ENCODE measurements at places on chromosomes 4 and X.
A peak's percentile ranks its signal among the peaks of the same experiment; 100 is the strongest.

DNA sequence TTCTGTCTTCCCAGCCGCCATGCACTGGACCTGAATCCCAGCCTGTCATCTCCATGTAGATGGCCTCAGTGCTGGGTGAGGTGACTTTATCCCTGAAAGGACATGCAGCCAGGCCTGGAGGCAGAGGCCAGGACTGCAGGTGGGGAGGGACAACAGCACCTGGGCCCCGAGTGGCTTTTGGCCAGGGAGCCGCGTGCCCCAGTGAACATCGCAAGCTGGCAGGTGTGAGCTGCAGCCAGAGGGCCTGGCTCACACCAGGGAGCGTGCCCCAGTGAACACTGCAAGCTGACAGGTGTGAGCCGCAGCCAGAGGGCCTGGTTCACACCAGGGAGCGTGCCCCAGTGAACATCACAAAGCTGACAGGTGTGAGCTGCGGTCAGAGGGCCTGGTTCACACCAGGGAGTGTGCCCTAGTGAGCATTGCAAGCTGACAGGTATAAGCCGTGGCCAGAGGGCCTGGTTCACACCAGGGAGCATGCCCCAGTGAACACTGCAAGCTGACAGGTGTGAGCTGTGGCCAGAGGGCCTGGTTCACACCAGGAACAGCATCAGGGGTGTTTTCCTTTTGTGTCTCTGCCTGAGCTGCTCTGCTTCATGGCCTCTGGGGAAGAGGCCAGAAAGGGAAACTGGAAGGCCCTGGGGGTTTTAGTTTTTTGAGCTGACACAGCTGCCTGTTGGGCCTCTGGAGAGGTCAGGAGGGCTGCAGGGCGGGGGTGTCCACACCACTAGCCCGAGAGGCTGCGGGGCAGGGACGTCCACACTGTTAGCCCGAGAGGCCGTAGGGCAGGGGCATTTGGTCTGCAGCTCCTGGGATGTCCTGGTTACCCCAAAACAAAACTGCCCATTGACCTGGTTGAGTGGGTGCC lies 22.7 kb upstream of the PSAPL1 start:
- DNase-seq, result no peak

- no peak for DNase-seq
Measured at GRCh38 chr4:89364541-89364940, 56.9 kb upstream of the GPRIN3 start.

GRCh38 chr4:55345054-55345453 lies 988 bp upstream of the SRD5A3 start:
- DNase-seq, result no peak

- no peak for DNase-seq
Measured at GRCh38 chr4:99483636-99484035, 27.2 kb upstream of the C4orf17 start.

DNA sequence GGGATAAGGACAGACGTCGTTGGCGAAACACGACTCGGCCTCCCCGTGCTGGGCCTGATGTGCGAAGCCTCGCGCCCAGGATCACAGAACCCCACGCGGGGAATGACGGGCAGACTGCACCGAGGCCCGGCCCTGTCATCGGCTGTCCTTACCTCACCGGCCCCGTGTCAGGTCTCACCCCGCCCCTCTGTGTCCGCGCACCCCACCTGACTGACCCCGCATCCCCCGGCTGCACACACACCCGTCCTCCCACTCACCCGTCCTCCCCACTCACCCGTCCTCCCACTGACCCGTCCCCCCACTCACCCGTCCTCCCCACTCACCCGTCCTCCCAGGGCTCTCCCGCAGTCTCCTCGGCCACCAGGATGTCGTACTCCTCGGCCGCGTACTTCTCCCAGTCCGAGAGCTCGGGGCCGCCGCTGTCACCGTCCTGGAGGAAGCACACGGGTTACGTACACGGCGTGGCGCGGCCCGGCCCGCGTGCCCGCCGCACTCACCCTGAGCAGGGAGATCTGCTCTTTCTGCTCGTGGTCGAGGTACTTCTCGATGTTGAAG lies 19.8 kb upstream of the GTPBP6 start:
- no peak for DNase-seq

GRCh38 chr4:111678479-111678878 lies 466.8 kb upstream of the FAM241A start:
- peak; percentile 10 for DNase-seq

GRCh38 chrX:137547291-137547690 lies 18.6 kb upstream of the ZIC3 start:
- DNase-seq, result no peak

- DNase-seq, result no peak
Measured at GRCh38 chrX:41723826-41724225, at the start of gene GPR82. Gene GPR82 (plus strand): TSS chrX:41724181. CDS start chrX:41727027, 2,846 bp downstream.

DNA sequence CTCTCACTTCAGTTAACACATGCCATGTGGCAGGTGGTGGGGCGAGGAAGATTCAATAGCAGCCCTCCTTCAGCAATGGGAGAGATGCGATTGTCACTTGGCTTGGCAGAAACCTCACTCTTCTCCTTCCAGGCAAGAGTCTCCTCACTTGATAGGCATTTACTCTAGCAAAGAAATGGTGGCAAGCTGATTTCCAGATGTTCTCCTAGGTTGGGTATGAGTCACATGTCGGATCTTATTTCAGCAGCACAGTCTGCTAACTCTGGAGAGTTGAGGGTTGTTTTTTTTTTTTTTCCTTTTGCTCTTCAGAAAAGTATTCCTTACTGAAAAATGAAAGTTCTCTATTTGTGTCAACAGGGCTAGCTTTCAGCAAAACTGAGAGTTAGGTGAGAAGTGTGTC lies 119.5 kb upstream of the CHRDL1 start:
- DNase-seq, result peak; percentile 37

GRCh38 chr4:123346951-123347350 lies 49.6 kb upstream of the SPRY1 start:
- DNase-seq, result no peak

GRCh38 chrX:24842486-24842885 lies 148.8 kb downstream of the POLA1 start:
- no peak for DNase-seq

- no peak for DNase-seq
Measured at GRCh38 chr4:188624370-188624769, 485.1 kb downstream of the TRIML1 start.

DNA sequence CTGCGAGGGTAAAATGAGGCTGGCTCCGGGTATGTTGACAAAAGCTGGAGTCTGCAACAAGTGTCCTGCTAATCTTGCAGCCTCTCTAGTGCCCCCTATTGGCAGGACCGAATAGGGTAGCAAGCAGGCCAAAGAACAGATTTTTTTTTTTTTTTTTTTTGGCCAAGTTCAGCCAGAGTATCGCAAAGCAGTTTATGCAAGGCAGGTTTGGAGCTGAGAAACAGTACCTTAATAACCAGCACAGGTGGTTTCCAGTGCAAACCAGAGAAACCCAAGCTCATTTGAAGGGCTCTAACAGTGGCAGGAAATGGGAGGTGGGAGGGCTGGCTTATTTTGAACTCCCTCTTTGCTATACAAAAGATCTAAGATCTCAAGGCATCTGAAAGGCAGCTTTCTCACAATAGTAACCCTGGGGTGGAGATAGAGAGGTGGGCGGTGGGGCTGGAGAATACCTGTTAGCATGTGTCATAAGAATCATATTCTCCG lies 38.2 kb upstream of the OCIAD2 start:
- DNase-seq, result no peak

GRCh38 chr4:55568905-55569504 lies 22.3 kb upstream of the CLOCK start:
- DNase-seq, result no peak

GRCh38 chr4:107444-108429 lies 16.6 kb upstream of the ZNF718 start:
- DNase-seq, result no peak

- peak; percentile 66 for DNase-seq
Measured at GRCh38 chr4:72312032-72312650, 256.9 kb downstream of the ADAMTS3 start.

DNA sequence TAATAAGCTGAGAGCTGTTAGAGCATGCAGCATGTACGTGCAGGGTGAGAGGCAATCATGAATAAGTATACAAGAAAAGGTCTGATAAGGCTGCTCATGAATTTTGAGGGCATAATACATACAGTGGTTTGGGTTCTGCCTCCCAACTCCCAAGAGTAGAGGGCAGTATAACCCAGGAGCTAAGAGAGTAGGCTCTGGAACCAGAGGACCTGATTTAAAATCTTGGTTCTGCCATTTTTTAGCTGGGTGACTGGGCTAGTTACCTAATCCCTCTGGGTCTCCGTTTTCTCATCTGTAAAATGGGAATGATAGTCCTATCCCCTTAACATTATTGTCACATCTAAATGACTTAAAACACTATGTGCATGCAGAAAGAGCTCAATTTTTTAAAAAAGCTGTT lies 85.3 kb downstream of the LNX1 start:
- DNase-seq, result no peak

- no peak for DNase-seq
Measured at GRCh38 chr4:1093391-1094335, 19.7 kb downstream of the RNF212 start.

- no peak for DNase-seq
Measured at GRCh38 chrX:88135735-88136134, 611.3 kb upstream of the CPXCR1 start.

GRCh38 chrX:19625612-19626011 lies 110.3 kb upstream of the MAP3K15 start:
- no peak for DNase-seq

GRCh38 chr4:159229164-159229563 lies 126.3 kb downstream of the RAPGEF2 start:
- peak; percentile 64 for DNase-seq

DNA sequence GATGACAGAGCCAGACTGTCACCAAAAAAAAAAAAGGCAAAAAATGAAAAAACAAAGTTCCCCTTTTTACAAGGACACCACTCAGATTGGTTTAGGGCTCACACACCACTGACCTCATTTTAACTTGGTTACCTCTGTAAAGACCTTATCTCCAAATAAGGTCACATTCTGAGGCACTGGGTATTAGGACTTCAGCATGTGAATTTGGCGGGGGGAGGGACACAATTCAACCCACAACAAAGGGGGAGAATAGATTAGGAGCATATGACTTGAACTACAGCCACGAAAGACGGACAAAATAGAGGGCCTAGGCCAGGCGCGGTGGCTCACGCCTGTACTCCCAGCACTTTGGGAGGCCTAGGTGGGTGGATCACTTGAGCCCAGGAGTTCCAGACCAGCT lies 31.0 kb upstream of the ARAF start:
- no peak for DNase-seq

DNA sequence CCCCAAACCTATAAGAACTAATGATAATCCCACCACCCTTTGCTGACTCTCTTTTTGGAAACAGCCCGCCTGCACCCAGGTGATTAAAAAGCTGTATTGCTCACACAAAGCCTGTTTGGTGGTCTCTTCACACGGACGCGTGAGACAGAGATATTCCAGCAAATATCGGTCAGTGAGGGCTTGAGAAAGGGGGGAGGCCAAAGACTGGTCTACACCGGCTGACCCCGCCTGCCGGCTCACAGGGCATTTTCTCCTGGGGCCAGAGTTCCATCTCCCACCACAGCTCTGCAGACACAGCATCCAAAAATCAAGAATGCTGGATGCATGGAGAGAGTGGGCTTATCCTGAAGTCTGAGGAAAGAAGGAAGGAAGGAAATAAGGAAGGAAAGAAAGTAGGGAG lies 176.0 kb downstream of the SHOX start:
- DNase-seq, result no peak

GRCh38 chrX:66005830-66006449 lies 33.9 kb downstream of the VSIG4 start:
- no peak for DNase-seq

DNA sequence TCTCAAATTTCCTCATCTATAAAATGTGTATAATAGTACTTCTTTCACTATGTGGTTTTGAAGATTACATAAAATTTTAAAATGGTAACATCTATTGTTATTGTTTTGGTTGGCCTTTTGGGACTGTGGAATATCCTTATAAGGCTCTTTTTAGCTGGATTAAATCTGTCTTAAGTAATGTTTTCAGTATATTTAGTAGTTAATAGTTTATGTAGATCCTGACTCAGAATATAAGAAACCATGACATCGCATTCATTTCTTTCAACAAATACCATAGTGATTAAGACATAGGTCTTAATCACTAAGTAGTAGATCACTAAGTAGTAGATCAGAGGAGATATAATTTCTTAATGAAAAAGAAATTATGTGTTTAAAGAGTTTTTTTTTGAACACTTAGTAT lies 48.5 kb downstream of the MRPL1 start:
- no peak for DNase-seq

GRCh38 chr4:141192564-141192963 lies 28.1 kb upstream of the ZNF330 start:
- DNase-seq, result no peak

- DNase-seq, result peak; percentile 3
Measured at GRCh38 chr4:13529128-13529919, 15.0 kb downstream of the NKX3-2 start.

- no peak for DNase-seq
Measured at GRCh38 chrX:118396113-118396512, 50.2 kb downstream of the WDR44 start.

DNA sequence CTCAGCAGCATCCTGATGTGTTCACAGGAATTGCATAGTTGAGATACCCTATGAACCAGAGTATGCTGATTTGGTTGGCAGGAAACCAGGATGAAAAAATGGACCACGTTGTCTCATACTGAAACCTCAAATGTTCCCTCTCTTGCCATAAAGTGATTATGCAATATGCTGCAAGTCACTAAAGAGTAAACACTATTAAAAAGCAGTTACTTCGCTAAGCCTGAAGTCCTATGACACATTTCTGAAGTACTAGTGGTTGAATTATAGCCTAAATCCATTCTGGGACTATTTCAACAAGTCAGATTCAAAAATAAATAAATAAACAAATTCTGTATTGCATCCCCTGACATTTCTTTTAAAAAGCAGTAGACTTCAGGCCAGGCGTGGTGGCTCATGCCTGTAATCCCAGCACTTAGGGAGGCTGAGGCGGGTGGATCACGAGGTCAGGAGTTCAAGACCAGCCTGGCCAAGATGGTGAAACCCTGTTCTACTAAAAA lies 106.0 kb upstream of the NAP1L5 start:
- peak; percentile 29 for DNase-seq

GRCh38 chr4:78481180-78481579 lies 70.4 kb upstream of the ANXA3 start:
- DNase-seq, result no peak

GRCh38 chr4:42523066-42523718 lies 125.9 kb downstream of the SHISA3 start:
- no peak for DNase-seq

DNA sequence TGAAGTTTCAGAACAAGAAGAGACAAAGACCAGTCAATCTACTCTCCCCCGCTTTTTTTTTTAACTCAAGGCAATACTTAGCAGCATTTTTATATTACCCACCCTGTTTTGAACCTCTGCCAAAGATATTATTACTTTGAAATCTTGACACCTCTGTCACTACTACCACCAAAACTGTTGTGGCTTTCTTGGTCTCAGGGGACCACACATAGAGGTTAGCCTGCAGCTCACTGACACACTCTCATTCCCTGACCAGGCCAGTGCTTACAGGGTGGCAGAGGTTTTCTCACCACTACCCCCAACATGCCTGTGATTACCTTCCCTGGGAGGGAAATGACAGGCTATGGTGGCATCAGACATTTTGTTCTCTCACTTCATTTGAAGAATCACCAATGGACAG lies 137.4 kb upstream of the STIM2 start:
- DNase-seq, result no peak

Data from AG08396 (cell line).